ENCODE measurements at places on chromosomes 11 and 22.

DNA sequence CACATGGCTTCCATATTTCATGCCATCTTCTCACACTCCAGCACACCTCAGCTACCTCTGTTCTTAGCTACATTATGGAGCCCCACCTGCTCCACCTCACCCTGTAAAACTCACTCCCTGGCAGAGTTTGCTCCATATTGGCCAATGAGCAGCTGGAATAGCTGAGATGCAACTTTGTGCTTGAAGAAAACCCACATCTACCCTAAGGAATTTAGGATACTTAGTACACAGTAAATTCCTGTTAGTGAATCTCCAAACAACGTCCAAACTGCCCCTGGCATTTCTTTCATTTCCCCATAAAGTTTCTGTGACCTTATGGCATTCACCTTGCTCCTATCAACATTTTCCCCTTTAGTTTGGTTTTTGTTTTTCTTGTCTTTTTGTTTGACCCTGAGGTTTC is 2.2 kb upstream of the VWCE start:
- DNase-seq, result no peak

- DNase-seq, result no peak
Observed at GRCh38 chr11:113420808-113421207, 33.2 kb downstream of the ANKK1 start.

GRCh38 chr11:33542921-33543320 is 157.7 kb downstream of the C11orf91 start:
- no peak for DNase-seq

GRCh38 chr11:118060869-118061268 is 16.0 kb upstream of the TMPRSS4 start:
- DNase-seq, result no peak

GRCh38 chr11:62678433-62678769 is 472 bp downstream of the UBXN1 start:
- no peak for DNase-seq

DNA sequence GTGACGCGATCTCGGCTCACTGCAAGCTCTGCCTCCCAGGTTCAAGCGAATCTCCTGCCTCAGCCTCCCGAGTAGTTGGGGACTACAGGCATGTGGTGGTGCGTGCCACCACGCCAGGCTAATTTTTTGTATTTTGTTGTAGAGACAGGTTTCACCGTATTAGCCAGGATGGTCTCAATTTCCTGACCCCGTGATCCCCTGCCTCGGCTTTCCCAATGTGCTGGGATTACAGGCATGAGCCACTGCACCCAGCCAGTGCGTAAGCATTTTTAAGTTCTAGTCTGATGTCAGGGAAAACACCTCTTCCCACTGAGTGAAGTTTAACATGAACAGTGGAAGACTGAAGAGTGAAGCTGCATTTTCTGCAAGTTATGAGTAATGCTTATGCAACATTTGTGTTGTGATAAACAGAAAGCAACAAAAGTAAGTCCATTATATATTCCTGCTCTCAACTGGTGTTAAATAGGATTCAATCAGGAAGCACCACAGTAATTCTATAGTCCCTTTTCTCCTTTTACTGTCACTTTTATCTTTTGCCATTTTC is 1219.8 kb upstream of the RAG2 start:
- DNase-seq, result no peak

GRCh38 chr11:133024301-133024700 is 508.0 kb downstream of the OPCML start:
- no peak for DNase-seq

DNA sequence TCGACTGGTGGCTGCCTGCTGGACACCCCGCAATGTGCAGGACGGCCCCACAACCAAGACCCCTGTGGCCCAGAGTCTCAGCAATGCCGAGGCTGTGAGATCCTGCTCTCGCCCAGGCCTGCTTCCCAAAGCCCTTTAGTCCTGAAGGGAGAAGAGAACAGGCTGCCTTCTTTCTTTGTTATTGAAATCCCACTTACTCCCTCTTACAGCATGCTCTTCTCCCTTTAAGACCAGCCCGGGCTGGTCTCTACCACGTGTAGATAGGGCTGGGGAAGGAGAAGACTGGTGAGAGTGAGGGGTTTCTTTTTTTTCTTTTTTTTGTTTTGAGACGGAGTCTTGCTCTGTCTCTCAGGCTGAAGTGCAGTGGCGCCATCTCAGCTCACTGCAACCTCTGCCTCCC is 21.3 kb downstream of the TMEM45B start:
- DNase-seq, result no peak

- no peak for DNase-seq
Observed at GRCh38 chr11:17599460-17599925, 52.4 kb downstream of the OTOG start.

DNA sequence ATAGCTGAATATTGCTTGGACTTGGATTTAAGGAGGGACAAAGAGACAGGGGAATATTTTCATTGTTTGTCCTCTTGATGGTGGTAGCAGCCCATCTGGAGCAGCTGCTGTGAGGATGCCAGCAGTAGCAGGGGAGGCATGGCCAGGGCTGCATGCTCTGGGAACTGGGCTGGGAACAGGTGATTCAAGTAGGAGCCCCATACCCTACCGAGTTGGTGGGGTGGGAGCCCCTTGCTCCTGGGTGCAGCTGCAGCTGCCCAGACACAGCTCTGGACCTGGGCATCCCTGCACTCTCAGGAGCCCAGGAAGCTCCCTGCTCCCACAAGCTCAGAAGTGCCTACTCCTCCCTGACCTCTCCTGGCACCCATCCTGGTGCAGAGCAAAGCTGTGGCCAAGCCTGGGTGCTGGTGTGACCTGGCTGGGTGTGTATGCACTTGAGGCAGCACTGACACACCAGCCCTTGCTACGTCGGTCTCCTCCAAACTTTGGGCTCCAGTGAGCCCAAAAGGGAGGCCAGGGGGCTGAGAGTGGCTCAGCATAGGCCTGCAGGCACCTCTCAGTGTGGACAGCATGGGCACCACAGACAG is 341.8 kb upstream of the CCDC179 start:
- no peak for DNase-seq

- DNase-seq, result no peak
Observed at GRCh38 chr22:48944751-48945620, 882.7 kb downstream of the BRD1 start.

GRCh38 chr11:45750439-45750838 is 54.5 kb upstream of the SLC35C1 start:
- DNase-seq, result no peak

- no peak for DNase-seq
Observed at GRCh38 chr11:30000986-30001750, 15.7 kb downstream of the KCNA4 start.

GRCh38 chr11:107040433-107041087 is 22.3 kb upstream of the GUCY1A2 start:
- no peak for DNase-seq

GRCh38 chr11:2989551-2989950 is 2.6 kb downstream of the NAP1L4 start:
- DNase-seq, result no peak

GRCh38 chr22:38947321-38948140 is 9.9 kb upstream of the APOBEC3A start:
- DNase-seq, result no peak

DNA sequence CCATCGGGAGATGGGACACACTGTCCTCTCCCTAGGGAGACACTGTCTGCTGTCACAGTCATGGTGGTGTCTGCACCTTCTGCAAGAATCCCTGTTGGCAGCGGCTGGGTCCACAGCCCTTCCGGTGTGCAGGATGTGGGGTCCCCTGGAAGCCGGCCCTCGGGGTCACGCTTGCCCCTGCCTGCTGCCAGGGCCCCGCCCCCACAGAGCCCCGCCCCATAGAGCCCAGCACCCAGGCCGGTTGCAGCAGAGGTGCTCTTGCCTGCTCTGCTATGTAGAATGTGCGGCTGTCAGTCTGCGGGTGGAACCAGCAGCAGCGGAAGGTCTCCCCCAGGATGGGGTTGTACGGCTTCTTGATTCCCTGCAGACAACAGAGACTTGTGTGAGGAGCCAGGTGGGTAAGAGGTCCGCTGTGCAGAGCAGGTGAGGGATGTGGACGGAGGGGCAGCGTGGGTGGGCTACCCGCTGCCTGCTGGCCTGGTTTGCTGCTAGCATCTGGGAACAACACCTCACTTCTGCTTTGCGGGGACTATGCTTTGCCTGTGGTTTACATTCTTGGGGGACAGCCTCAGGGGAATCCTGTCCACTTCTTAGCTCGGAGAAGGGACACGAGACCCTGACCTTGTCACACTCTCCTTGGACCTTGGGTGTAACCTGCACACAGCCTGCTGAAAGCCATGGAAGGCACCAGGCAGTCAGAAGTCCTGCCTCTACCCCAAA is 44.9 kb upstream of the CARS1 start:
- no peak for DNase-seq

GRCh38 chr11:129489249-129489648 is 113.6 kb downstream of the BARX2 start:
- DNase-seq, result no peak

GRCh38 chr11:67261946-67262681 is 4.2 kb upstream of the GRK2 start:
- DNase-seq, result no peak

DNA sequence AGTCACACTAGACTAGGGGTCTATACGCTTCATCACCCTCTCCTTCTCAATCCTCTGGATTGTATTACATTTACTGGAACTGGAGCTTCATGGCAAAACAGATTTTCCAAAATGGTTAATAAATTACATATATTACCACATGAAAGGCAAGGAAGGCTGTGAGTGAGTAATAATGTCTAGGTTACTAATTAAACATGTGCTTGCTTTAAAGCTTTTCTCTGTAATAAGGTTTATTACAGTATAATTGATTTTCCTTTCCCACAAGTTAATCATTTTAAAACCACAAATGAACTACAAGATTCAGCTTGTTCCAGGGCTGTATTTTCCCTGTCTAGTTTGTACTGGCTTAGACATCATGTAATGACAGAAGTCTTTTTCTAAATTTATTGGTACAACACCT is 25.6 kb downstream of the MMP13 start:
- no peak for DNase-seq

DNA sequence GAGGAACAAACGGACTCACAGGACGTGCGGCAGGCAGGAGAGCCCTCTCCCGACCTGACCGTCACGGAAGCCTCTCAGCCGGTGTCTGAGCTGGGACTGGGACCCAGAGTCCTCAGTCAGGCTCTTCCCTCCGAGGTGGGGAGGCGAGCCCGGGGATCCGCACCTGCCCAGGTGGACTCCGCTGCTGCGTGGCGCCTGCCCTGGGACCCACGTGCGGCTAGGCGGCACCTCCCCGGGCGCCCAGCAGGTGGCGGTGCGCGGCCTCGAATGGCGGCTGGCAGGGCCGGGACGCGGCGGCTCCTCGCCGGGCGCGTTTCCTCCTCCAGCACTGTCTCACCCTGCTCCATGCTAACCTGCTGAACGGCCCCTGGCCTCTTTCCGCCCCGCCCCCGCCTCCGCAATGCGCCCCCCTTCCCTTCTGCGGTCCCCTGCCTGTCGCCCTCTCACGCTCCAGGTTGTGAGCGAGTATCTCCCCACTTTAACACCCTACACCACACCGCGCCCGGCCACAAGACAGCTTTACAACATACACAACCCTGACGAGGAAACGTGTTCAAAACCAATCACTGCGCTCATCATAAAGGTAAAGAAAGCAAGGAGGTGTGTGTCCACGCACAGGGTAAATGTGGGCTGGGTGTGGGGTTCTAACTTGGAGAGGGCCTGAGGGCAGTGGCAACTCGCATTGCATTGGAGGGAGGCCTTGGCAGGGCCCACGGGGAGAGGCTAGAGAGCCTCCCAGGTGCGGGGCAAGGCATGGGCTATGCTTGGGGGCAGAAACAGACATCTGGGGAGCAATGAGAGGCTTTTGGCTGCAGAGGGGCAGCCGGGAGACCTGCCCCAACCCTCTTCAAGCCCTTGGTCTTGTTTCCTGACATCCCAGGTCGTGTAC is 25.9 kb upstream of the ATXN10 start:
- DNase-seq, result peak; percentile 77

DNA sequence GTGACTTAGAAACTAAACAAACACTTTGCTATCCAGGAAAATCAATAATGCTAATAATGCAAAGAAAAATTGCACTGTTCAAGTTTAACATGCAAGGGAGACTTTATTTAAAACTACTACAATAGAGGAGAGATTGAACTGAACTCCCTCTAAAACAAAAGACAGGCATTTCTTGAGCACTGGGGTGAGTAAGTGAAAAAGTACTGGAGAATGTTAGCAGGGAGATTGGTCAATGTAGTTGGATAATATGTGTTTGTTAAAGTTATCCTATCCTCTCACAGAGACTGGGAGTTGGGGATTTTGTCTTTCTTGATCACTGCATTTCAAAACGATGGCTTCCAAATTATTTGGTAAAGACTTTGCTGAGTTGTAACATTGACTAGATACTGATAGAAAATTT is 77.6 kb downstream of the LUZP2 start:
- DNase-seq, result no peak
